Effector CD8-positive, alpha-beta T cell (primary cell): ENCODE measurements at places on chromosomes 5 and 9.

DNA sequence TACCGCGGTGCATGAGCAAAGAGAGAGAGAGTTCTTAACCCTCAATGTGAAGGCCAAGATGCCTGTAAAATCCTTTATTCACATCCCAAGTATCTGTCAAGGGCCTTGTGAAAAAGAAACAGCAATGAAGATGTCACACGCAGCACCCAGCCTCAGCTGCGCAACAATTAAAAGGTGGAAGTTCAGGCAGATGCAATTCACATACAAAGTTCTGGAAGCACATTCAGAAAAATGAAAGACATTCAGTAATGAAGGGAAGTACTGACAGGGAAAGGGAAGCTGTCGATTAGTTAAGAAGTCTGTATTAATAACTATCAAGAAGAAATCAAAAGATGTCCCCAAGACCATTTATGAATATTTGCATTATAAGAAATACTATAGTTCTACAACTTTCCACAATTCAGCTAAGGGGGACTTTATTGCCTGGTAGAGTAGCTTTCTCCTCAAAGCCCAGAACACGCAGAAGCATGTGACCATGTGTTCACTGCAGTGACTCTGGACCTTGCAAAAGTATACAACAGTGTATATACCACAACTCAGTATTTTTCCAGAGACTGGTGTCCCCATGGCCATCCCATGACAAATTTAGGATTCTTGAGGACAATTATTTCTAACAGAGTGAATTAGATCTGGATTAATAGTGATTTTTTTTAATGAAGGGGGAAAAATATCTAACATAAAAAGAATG, 137.5 kb downstream of the CDK5RAP2 start:
- DNase-seq = no peak

- DNase-seq = no peak
Observed at GRCh38 chr5:1521671-1522600, 1.8 kb downstream of the LPCAT1 start.

GRCh38 chr9:77756449-77756848, 108.3 kb upstream of the GNA14 start:
- no peak for DNase-seq

DNA sequence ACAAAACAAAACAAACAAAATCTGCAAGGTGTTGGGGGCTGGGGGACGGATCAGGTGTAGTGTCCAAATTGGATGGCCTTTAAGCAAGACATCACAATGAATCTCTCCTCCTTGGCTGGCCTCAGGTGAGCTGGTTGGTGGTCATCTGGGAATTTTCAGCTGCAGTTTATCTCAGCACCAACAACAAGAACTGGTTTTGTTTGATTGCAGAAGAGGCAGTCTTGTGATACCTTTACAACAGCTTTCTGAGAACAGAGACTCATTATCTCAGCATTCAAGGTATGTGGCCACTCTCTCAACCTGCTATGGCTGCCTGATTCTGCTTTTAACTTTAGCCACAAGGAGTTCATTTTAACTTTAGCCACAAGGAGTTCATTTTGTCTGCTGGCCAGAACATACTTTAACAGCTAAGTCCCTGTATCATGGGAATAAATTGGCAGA, 1543.4 kb downstream of the EFNA5 start:
- DNase-seq = no peak

DNA sequence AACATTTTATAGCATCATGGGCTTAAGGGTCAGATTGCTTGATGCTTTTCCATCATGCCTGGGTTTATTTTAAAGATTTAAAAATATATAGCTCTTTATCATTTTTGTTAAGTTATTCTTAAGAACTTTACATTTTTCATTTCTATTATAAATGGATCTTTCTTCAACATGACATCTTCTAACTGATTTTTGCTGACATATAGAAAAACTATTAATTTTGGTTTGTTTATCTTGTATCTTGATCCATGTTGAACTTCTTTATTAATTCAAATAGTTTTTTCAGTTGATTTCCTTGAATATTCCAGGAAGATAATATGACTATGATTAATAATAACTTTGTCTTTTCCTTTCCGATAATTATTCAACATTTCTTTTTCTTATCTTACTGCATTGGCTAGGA, 237.9 kb upstream of the CLINT1 start:
- DNase-seq = no peak

DNA sequence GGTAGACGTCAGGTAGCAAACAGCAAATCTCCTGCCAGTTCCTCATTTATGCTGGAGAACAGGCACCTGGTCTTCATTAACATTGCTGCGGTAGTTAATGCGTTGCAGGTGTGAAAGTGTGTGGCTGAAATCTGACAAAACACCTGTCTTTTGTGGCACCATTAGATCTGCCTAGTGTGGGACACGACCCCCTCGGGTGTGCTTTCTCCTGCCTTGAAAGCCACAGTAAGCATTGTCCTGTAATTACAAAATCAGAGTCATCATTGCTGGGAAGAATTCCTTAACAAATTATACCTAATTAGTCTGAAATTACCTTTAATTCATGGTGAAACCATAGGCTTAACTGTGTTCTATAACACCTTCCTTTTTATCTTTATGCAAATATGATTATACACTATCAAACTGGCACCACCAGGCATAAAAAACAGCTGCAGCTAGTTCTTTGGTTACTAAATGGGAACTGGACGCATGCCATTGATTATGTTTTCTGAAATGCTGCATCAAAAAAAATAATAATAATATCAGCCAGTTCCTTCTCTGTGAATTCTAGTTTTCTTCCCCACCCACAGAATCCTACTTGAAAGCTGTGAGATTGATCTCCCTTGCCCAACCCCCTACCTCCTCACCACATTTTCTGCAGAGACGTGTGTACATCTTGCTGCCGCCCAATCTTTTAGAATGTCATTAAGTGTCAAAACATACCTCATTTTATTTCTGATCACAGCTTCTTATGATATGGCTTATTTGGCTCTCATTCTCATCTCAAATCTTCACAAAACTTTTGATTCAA, 374.0 kb downstream of the NFIB start:
- DNase-seq = no peak

- DNase-seq = no peak
Observed at GRCh38 chr9:110555551-110556331, 23.8 kb downstream of the SVEP1 start.

- no peak for DNase-seq
Observed at GRCh38 chr9:121939643-121940042, 153.5 kb downstream of the TTLL11 start.

GRCh38 chr9:624935-625500, 216.5 kb upstream of the DMRT1 start:
- DNase-seq = no peak

- DNase-seq = no peak
Observed at GRCh38 chr5:56961746-56962145, 9.8 kb upstream of the MIER3 start.

- no peak for DNase-seq
Observed at GRCh38 chr5:154291917-154292316, 101.4 kb downstream of the GALNT10 start.

DNA sequence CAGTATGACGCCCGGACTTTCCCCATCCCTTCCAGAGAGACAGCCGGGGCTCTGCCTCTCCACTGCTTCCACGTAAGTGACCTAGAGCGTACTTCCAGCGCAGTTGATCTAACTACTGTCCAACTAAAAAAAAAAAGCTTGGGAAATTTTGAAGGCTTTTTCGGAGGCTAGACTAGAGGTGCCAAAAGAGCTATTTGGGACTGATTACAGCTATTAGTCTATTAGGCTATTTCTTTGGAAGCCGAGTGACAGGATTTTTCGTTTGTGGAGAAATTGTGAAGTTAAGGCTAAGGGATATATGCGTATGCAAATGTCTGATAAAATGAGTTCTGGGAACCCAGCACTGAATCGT, 1.5 kb downstream of the CCNO start:
- DNase-seq = no peak

DNA sequence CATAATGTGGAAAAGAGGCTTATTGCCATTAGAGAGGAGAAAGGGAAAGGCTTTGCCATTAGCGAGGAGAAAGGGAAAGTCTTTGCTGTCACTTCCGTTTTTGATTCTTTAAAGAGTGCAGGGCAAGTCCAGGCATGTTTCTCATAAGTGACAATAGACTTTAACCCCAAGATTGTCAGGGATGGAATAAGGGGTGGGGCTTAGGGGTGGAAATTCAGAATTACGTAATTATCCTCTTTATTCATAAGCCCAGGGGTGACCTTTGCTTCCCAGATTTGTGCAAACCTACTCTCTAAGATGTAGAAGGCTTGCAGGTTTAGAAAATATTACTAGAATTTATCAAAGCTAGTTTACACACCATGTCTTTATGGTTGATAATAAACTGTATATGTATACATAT, 2.3 kb upstream of the PLK2 start:
- DNase-seq = no peak

DNA sequence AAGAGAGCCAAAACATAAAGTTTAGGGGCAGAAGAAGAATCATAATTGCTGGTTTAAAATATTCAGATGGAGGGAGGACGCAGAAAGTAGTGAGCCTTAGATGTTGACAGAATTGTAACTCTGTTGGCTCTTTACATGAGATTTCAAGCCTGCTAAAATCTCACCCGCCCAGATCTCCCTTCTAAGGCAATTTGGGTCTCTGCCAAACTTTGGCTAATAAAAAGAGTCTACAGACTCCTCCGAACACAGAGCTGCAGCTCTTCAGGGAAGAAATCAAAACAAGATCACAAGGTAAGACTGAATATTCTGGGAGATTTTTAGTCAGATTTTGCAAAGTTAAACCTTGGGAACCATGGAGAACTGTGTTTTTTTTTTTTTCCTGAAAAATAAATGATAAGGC, at the start of gene IL33:
Gene IL33 (plus strand): TSS at position 246 of the 400 bp plus-strand sequence. CDS start 25,888 bp downstream, outside the sequence.
- no peak for DNase-seq

- no peak for DNase-seq
Observed at GRCh38 chr5:151063142-151063989, 17.5 kb downstream of the TNIP1 start.

GRCh38 chr9:5518937-5519319, 8.6 kb downstream of the PDCD1LG2 start:
- DNase-seq = no peak

DNA sequence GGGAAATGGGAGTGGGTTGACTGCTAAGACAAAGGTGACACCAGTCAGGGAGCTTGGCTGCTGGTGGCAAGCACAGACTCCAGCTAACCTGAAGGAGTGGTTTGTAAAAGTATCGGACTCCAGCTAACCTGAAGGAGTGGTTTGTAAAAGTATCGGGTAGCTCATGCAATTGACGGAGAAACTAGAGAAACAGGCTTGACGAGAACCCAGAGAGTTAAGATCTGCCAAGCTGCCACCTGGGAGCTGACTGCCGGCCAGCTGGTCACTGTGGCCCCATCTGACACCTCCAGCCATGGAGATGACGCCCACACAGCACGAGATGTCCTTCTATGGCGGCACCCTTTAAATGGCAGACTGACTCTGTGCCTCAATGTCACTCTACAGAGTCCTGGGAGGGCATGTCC, 28.3 kb upstream of the CRB2 start:
- no peak for DNase-seq

DNA sequence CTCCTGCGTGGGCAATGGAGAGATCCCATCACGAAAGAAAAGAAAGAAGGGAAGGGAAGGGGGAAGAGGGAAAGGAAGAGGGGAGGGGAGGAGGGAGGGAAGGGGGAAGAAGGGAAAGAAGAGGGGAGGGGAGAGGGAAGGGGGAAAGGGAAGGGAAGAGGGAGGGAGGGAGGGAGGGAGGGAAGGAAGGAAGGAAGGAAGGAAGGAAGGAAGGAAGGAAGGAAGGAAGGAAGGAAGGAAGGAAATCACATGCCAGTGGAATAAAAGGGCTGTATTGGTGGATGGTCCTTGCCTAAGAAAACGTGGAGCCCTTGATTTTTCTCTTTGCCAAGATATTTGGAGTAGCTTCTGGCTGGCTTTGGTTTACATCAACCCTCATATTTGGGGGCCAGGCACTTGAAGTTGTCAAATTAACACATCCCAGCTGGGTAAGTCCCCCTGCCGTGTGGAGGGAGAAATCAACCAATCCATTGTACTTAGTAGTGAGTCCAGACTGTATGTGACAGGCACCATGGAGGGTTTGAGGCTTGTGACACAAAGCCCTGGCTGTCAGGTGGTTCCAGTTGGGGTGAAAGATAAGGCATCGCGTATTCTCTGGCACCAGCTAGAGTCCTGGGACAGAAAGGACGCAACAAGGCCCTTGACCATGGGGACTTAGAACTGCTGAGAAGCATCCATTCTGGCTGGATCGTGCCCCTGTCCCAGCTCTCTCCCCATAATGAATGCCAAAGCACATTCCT, 23.7 kb downstream of the IDNK start:
- DNase-seq = no peak

DNA sequence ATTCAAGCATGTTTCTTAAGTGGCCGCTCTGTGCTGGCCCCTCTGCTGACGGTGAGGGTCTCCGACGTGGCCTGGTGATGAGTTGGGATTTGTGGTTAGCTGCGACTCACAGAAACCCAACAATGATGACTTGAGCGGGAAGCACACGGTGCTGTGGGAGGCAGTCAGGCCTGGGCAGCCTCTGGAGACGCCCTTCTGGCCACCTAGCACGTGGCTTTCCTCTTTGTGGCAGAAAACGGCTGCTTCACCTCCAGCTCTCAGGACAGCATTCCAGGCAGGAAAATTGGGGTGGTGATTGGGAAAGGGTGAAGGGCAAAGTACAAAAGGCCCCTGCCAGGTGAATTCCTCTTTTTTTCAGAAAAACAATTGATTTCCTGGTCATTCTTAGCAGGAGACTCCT, 17.5 kb upstream of the IER5L start:
- no peak for DNase-seq

DNA sequence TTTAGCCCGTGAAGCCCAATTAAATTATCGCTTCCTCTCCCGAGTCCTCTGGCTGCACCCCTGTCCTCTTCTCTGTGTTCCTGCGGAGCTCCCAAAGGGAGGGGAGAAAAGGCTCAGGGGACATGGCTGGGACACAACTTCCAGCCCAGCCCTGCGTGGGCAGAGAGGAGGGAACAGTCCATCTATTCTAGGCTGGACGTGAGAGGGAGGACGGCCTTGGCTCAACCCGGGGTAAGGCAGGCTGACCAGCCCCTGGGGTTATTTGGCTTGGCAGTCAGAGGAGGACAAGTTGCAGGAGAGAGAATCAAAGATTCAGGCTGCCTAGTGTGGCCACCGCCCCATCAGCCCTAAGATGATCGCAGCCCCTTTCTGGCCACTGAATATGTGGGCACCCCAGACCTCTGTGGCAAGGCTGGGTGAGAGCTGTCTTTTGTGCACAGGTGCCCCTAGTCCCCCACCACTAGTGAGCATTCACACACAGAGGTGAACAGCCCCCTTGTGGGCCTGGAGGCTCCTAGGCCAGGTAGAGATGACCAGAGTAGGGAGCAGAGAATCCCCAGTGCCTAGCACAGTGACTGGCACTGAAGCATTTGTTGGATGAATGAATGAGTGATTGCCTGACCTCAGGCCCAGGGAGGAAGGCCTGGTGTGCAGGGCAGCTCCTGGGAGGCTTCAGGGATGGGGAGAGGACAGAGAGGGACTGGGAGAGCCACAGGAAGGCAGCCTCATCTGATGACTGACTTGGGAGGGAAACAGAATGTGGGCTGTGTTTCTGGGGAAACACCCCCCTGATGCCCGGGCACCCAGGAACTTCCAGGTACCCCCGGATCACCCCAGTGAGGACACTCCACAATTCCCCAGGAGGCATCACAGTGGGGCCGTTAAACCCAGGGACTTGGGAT, 133.9 kb downstream of the C9orf50 start:
- DNase-seq = no peak
